A549 treated with ZK216348 at 1 μM for 4 hours (cell line): ENCODE measurements at places on chromosomes 13 and 19. TPM values are rescaled to one million over a fixed set of nuclear protein-coding genes. Genes with fewer than 3 reads are reported as not detected.

The UQCRFS1 gene
- 116 to 133 TPM (median 127 TPM) in 5 replicates for total RNA-seq

The RNF225 gene
- total RNA-seq, result not detected in 5 replicates

The OR2Z1 gene
- total RNA-seq, result not detected in 5 replicates

The OR7A5 gene
- not detected in 5 replicates for total RNA-seq

The BRME1 gene
- 0.14 to 0.85 TPM (median 0.56 TPM) in 4 of 5 replicates, not detected in the other for total RNA-seq

The GJB2 gene
- 0.53 to 0.84 TPM (median 0.77 TPM) in 5 replicates for total RNA-seq

The FBN3 gene
- not detected in 5 replicates for total RNA-seq

The LILRB1 gene
- total RNA-seq, result 0.07 TPM in 1 of 5 replicates, not detected in the others

The ZNF653 gene
- 2.8 to 4.9 TPM (median 4.0 TPM) in 5 replicates for total RNA-seq

The C19orf67 gene
- total RNA-seq, result not detected in 5 replicates
